ENCODE measurements at places on chromosomes 16 and 17.
A peak's percentile ranks its signal among the peaks of the same experiment; 100 is the strongest.

DNA sequence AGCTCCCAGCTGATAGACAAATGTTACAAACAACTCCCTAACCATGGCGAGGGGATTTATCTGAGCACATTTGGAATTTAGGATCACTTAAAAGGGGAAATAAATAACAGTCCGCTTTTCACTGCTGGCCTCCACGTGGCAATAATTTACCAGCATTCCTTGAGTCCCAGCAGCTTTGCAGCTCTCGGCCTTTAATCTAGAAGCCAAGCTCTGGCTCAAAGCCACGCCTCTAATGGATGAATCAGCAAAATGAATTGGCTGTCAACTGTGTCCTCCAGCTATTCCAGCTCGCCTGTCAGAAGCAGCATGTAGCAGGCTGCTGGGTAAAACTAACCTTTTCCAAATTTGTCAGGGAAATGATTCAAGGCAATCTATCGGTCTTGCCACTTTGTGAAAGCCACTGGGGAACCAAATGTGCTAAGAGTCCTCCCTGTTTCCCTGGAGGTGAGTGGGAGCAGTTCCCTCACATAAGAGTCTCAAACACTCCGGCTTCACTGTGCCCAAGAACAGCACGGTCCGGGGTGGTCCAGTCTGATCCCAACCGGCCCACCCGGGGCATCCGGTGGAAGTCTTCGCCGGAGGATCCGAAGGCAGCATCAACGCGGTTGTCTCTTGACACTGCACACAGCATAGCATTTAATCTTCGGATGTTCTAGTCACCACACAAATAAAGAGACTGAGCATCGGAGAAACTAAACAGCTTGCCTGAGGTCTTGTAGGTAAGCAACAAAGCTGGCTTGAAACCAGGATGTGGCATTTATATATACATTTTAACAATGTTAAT, 143.3 kb downstream of the PARN start:
- peak; percentile 99 for DNase-seq

DNA sequence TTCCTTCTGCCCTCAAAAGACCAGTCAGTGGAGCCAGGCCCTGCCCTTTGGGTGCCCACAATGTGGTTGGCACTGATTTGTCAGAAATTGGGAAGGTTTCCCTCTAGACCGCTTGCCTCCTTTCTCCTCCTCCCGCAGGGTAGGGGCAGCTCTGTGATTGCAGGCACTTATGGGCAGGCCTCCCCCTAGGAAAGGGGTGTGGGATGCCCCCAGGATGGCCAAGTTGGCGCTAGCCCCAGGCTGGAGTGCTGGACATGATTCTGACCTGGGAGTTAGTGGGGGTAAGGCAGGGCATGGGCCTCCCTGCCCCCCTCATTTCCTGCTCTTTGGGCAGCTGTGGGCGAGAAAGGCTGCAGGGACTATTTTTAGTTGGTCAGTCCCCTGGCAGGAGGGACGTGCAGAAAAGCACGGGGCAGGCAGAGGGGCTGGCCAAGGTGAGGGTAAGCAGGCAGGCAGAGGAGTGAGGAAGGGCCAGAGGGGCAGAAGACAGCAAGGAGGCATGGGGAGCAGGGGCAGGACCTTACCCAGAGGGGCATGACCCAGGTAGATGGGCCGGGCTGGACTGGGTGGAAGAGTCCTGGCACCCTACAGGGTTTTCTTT, 3.3 kb downstream of the RARA start:
- no peak for DNase-seq

DNA sequence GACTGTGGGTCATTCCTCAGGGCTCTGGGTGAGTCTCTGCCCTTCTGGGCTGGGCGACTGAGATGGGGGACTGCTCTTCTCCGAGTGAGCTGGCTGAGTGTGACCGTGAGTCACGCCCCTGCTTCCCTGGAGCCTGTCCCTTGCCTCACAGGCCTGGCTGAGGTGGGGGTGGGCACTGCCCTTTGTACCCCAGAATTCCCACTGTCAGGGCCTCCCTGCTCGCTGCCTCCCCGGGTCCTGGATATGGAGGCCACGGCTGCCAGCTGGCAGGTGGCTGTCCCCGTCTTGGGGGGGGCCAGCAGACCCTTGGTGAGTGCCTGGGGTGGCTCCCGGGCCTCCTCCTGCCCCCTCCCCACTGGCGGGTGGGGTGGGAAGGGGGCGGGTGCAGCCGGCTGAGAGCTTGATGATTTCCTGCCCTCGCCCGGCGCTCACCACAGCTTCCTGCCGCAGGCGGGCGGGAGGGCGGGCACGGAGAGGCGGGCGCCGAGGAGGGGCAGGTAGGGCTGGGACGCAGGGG, at the start of gene LAT:
TSS of gene LAT (plus strand) at position 434 of the 517 bp plus-strand sequence. CDS start 366 bp downstream, outside the sequence.
- no peak for DNase-seq

GRCh38 chr16:81842564-81843242, 63.6 kb downstream of the PLCG2 start:
- DNase-seq, result peak; percentile 2

DNA sequence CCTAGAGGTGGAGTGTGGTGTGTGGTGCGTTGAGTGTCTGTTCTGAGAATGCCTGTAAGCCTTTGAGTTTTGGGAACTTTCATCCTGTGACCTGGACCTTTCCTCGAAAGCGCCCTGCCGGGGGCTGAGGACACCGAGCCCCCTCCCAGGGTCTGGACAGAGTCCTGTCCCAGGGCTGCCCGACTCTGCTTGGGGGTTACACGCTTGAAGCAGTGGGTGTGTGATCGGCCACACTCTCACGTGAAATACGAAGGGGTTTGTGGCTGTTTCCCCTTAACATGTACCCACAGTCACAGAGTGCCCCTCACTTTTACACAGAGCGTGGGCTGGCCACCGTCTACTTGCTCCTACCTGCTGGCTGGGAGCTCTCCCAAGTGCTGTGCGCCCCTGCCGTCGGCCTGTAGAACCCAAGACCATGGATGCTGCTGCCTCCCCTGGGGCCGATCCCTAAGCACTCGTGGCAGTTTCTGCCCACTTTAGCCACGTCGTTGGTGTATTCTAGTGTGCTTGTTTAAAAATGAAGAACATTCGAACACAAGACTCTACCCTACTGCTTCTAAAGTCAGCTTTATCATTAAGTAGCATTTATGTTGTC, 6.8 kb downstream of the ZNF750 start:
- DNase-seq, result no peak

DNA sequence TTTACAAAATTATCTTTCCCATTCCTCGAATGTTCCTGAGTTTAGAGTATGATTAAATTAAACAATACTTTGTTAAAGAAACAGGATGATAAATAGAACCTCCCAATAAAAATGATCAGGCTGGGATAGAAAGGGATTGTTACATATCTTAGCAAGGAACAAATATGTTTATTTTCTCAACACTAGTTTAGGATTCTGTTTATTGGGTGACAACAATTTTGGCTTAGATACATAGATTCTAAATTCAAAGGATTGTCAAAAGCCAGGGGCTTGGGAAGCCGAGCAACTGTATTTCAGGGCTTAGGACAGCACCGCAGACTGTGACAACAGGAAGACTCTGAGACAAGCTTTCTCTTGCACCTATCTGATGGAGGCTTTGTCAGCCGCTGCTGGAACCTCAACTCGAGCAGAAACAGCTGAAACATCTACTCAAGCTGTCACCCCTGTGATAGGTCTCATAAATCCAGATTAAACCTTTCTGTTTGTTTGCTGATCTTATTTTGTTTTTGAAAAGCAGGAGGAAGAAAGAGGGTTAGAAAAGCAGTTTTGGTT, 562.8 kb upstream of the ZFHX3 start:
- no peak for DNase-seq

DNA sequence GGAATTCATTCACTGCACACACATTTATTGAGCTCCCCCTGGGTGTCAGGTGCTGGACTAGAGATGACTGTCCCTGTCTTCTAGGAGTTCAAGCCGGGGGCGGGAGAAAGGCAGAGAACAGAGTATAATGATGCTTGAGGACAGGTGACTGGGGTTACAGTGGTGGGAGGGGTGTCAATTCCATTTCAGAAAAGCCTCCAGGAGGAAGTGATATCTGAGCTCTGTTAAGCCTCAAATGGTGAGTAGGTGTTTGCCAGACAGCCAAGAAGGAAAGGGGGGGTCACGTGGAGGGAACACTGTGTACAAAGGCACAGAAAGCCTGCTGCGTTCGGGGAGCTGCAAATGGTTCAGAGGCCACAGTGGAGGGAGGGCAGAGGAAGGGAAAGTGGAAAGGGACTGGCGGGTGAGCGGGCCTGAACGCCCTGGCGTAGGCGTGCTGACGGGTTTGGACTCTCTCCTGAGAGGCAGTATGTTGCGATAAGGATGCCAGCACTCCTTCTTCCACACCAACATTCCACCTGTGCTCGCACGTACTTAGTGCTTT, 9.7 kb upstream of the NXPH3 start:
- no peak for DNase-seq

Measured in fibroblast of skin of abdomen (primary cell).